ENCODE measurements at places on chromosomes 1 and 21. TPM values are rescaled to one million over a fixed set of nuclear protein-coding genes. Genes with fewer than 3 reads are reported as not detected.

- no peak for DNase-seq
Observed at GRCh38 chr1:150372580-150372979, 8.6 kb downstream of the RPRD2 start.

CCDC30 gene
- 18.0 TPM for polyA plus RNA-seq

IVL gene
- polyA plus RNA-seq, result not detected

DNA sequence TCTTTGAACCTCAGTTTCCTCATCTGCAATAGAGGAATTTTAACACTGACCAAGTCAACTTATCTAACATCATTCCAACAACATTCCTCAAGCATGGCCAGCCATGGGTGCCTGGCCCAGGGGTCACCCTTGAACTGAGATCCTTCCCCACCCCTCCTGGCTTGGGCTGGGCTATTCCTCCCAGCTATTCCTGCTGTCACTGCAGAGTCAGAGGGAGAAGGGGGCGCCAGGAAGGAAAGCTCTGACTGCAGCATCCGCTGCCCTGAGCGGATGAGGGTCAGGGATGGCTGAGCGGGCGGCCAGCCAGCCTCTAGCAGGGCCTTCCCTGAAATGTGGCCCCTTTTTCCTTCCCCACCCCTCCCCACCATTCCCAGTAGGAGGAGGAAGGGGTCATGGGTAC, 3.1 kb downstream of the TINAGL1 start:
- no peak for DNase-seq

GRCh38 chr1:243493156-243494129, 237.6 kb downstream of the SDCCAG8 start:
- no peak for DNase-seq

DNA sequence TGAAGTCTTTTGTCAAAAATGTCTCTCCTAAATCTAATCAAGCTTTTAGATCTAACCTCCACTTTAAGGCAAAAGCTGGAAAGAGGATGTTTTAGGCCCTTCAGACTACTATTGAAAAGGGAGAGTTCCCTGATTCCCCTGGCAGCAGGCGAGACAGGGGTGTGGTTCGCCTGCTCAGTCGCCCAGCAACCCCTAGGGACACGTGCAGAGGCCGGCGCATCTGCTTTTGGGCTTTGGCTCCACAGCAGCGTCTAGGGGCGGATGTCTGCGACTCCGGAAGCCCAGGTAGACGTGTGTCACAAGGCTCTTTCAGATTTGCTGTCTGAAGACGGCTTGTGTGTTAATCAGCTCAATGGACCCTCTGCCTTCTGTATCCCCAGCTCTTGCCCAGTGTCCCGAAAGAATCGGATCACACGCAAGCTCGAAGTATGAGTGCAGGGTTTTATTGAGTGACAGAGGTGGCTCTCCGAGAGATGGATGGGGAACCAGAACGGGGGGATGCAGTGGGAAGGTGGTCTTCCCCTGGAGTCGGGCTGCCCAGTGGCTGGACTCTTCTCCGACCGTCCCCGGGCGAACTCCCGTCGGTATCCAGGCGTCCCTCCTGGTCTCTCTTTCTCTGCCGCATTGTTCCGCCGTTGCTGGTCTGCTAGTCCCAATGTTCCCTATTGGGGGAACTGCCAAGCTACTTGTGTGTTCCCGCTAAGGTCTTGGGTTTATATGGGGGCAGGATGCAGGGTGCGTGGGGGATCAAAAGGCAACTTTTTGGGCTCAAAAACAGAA, 45.5 kb downstream of the OLFML2B start:
- DNase-seq, result no peak

DNA sequence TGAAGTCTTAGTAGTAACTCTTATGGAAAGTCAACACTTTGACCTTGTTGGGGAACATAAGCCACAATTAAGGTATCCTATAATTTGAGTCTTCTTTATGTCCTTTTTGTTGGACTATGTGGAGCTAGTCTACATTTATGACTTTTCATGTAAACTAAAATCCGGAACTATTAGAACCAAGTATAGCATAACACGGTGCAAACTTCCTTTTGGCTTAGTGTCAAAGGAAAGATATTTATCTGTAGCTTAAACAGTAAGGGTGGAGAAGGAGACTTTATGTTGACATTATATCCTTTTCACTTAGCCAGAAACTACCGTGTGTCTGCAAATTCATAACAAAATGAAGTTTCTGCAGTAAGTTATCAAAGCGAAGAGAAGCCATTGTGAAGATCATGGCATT, 7.3 kb downstream of the UAP1 start:
- DNase-seq, result no peak

GRCh38 chr1:181704546-181704945, 221.2 kb downstream of the CACNA1E start:
- no peak for DNase-seq

GRCh38 chr1:236207121-236207520, 64.8 kb downstream of the GPR137B start:
- DNase-seq, result no peak

DNA sequence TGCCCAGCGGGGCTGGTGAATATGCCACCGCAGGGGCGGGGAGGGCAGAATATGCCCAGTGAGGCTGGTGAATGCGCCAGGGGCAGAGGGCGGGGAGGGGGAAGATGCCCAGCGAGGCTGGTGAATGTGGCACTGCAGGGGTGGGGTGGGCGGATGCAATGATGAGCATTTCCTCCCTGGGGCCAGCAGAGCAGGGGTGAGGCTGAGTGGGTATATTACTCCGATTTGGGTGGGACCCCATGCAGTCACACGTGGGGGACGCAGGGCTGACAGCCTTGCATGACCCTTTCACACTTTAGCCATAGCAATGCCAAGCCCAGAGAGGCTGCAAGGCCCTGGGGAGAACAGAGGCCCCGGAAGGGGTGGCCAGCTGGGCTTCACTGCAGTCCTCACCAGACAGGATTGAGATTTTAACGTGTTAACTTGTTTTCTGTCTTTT, 9.3 kb upstream of the SLX9 start:
- no peak for DNase-seq

DNA sequence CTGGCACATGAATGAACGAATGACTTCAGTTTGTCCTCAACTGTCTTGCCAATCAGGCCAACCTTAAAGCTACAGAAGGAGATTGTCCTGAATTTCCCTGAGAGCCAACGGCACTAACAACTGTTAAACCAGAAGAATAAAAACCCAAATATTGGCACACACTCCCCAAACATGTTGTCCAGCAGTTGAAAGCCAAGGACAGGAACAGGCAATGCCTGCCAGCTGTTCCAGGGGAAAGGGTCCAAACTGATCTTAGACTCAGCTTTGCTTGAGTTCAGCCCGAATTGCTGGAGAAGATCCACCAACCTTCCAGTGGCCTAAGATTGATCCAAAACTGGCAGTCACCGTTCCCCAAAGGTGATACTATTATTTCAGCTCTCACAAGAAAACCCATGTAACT, 22.4 kb upstream of the AHCTF1 start:
- no peak for DNase-seq

All from right renal cortex interstitium (tissue), 3 donors.